ENCODE measurements at places on chromosomes 5 and 9.

GRCh38 chr5:141182248-141182647 lies at the start of gene PCDHB16:
TSS of gene PCDHB16 (plus strand) at chr5:141182387. CDS start at chr5:141182560, 173 bp downstream.
- DNase-seq: peak; percentile 52

- peak; percentile 83 for DNase-seq
Observed at GRCh38 chr9:37036776-37037502, 2.9 kb upstream of the PAX5 start.

- DNase-seq: peak; percentile 88
Observed at GRCh38 chr5:34655354-34655991, 655 bp upstream of the RAI14 start.

DNA sequence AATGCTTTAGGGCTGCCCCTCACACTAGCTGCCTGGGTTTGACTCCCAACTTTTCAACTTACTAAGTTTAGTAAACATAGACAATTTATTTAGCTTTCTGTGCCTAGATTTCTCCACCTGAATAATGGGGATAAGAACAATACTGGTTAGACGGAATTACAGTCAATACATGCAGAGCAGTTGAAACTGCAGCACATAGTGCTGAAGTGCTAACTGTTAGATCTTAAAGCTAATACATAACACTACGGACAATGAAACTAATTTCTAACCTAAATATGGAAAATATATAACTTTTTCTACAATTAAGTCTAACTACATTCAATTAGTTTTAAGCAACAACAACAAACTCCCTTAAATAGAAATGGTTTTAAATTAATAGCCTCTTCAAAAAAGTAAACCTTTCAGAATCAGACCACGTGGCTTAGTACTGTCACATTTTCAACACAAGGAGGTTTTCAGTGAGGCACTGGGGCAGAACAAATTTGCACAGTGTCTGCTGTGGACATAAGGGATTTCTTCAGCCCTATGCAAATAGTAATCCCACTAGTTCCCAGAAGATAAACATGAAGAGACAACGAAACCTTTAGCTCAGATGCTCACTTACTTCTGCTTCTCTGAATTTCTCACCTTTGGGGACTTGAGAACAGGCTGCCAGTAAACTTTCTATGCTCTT lies 293.4 kb downstream of the EDIL3 start:
- peak; percentile 83 for DNase-seq

- no peak for DNase-seq
Observed at GRCh38 chr5:153896701-153897100, 142.0 kb downstream of the FAM114A2 start.

GRCh38 chr5:111834926-111835599 lies 78.1 kb upstream of the NREP start:
- DNase-seq: no peak

DNA sequence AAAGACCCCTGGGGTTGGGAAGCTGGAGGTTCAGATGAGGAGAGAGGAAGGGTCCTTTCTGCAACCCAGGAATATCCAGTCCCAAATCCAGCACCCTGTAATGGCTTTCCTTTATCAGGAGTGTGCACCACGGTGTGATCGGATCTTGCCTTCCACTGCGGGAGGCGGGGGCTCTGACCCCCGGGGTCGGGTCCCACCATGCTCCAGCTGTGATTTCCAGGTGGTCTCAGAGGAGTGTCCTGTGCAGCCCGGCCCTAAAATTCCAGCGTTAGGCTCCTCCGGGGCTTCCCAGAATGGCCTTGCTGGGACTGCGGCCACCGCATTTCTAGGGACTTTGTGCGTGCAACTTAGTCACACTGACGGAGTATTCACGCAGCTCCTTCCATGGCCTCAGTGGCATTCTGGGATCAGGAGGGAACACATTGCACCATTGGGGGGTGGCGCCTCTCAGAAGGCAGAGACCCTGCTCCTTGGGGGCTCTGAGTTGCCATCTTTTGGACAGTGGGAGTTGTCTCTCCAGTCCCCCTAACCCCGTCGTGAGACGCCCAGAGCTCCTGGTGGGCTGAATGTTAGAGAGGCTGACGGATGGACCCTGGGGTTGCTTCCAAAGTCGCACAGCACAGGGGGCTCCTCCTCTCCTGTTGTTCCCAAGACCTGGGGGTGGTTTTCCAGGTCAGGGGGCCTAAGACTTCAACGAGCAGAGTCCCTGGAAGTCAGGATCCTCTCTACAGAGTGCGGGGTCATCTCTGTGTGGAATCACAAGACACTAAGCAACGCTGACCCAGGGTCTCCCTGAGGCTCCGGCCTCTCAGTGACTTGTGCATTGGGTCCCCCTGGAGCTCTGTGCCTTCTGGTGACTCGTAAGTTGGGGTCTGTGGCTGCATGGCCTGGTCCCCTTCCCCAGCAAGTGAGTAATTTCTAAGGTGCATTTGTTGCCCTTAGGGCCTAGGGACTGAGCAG lies 42.7 kb upstream of the IRX4 start:
- no peak for DNase-seq

GRCh38 chr5:18438126-18438525 lies 803.9 kb downstream of the TAF11L14 start:
- DNase-seq: no peak

- peak; percentile 71 for DNase-seq
Observed at GRCh38 chr9:129640086-129640870, 1.7 kb downstream of the ASB6 start.

DNA sequence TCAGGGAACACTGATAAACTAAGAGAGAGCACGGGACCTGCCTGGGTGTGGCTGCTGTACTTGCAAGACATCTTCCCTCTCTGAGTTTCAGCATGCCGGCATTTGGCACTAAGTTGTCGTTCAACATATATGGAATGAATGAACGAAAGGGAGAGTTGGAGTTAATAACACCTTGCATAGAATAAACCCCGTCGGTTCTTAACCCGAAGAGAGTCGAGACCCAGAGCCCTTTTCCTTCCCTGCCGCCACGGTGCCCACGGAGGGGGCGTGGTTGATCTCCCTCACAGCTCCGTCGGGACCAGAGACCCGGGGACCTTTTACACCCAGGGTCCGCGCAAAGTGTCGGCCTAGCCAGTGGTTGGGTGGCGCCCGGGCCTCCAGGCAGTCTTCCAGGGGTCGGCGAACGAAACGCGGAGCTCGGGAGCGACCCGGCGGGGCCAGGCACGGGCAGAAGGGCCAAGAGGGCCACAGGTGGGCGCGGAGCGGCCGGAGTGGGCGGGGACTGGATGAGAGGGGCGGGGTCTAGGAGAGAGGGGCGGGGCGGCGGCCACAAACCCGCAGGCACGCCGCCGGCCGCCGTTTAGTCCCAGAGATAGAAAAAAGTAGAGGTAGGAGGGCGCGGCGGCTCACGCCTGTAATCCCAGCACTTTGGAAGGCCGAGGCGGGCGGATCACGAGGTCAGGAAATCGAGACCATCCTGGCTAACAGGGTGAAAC lies 735 bp upstream of the RPL26L1 start:
- DNase-seq: peak; percentile 80

DNA sequence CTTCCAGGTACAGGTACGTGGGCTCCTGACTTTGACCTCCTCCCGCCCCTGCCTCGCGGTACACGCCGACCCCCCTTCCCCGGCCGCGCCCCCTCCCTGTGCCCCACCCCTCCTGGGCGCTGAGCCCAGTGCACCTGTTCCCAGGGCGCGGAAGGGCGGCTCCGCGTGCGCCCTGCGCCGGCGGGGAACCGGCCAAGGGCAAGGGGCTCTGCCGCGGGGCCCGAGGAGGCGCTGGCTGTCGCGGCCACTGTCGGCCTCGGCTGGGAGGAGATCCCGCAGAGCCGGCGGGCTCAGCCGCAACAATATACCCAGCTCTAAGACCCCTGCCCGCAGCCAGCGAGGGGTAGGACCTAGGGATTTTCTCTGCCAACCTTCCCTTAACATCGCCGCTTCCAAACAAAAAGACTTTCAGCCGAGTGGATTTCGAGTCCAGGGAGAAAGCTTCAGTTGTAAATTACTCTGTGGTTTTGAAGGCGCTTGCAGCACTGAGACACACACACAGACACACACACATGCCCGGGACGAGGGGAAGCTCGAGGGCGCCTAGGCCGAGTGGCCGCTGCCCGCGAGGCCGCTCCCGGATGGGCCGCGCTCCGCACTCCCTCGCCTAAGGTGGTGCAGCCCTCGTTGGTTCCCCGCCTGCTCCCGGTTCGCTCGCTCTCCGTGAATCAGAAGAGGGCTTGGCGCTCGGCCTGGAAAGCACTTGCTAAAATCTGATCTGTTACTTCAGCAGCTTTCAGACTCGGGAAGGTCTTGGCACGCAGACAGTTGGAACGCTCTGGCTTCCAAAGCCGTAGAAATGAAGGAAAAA lies 1.2 kb downstream of the FGF18 start:
- peak; percentile 90 for DNase-seq

GRCh38 chr5:149367249-149367971 lies 9.6 kb downstream of the PCYOX1L start:
- DNase-seq: peak; percentile 86

DNA sequence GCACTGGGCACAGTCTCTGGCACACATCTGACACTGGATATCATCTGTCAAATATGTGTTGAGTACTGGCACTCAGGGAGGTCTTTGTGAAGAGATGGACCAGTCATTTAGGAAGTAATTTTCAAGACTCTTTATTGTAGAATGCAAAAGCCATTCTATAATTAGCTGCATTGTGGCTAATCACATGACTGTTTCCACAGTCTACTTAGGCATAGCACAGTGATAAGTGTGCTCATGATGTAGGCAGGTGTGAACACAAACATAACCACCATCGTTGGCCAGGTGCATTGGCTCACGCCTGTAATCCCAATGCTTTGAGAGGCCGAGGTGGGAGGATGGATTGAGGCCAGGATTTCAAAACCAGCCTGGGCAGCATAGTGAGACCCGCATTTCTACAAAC lies 62.2 kb downstream of the CFAP77 start:
- no peak for DNase-seq

DNA sequence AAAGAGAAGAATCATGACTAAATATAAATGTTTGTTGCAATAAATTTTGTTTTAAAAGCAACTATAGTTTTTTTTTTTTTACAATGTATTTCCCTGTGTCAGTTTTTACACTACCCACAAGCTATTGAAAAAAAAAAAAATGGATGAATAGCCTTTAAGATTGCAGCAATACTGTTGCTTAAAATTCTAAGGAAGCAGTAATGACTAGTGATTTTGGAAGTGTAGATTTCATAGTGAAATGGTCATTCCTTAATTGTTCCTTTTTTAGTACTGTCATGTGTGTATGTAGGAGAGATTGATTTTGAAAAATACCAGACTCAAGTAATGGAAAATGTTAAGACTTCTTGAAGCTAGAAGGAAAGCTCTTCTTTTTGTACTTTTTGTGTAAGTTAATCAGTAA lies 53.1 kb downstream of the NDUFS4 start:
- DNase-seq: no peak

GRCh38 chr9:37617832-37618231 lies 25.4 kb upstream of the TOMM5 start:
- peak; percentile 87 for DNase-seq

DNA sequence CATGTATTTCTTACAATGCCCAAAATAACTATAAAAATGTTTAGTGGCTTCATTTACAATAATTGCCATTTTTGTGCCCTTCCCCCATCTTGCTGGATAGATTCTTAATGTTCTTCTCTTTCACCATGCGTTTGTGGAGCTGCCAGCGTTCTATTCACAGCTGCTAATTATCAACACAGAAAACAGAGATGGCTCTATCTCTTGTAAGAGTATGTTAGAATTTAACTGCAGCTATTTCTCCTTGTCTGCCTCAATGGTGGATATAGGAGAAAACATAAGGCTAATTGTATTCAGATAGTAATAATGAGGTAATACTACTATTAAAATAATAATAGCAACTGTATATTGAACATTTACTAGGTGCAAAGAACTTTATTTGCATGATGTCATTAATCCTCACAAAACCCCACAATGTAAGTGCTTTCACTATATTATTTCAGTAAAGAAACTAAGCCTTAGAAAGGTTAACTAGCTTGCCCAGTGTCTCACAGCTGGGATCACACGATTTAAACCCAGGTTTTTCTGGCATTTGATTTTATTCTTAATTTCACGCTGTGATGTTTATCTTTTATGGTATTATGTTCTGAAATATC lies 50.1 kb downstream of the JAKMIP2 start:
- DNase-seq: no peak

- no peak for DNase-seq
Observed at GRCh38 chr5:169615561-169615960, 21.5 kb upstream of the DOCK2 start.

- peak; percentile 43 for DNase-seq
Observed at GRCh38 chr9:26324786-26325443, 567.7 kb downstream of the CAAP1 start.

GRCh38 chr5:2919310-2920018 lies 168.0 kb upstream of the IRX2 start:
- no peak for DNase-seq

DNA sequence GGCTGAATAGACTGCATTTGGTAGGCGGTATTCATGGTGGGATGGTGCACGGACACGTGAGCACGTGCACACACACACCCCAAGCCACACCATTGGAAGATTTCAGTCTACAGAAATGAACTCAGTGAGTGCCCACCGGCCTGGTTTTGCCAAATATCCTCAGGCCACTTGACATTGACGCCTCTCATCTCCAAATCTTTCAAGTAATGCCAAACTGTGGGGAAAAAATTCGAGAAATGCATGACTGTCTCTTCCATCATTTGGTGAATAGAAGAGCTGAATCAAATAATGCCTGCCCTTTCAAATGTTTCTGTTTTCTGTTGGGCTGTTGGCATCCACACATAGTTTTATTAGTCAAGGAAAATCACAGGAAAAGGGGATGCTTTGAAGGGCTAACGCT lies 182.3 kb upstream of the EFNA5 start:
- no peak for DNase-seq

GRCh38 chr5:154610321-154611154 lies 132.5 kb upstream of the HAND1 start:
- peak; percentile 92 for DNase-seq

- DNase-seq: no peak
Observed at GRCh38 chr9:122033775-122034373, 59.2 kb downstream of the TTLL11 start.

DNA sequence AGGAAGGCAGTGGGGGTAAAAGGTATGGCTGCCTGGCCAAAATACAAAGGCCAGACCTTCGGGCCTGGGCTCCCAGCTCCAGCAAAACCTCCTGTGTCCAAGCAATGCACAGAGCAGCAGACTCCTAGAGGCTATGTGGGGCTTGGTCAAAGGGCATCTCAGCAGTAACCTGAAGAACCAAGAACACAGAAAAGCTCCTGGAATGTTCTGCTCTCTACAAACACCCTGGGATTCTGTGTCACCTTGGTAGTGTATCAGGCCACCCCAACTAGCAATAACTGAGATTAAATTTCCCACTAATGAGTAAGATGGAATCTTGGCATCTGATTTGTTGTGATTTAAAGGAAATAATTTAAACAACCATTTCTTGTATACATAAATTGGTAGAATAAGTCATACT lies 158.6 kb downstream of the GLIS3 start:
- no peak for DNase-seq
